ENCODE measurements at places on chromosomes 2 and 18. TPM values are rescaled to one million over a fixed set of nuclear protein-coding genes. Genes with fewer than 3 reads are reported as not detected.

DIPK1C gene
- total RNA-seq, result not detected

ZRANB3 gene
- total RNA-seq, result 8.1 TPM

LCT gene
- total RNA-seq, result not detected

C2orf72 gene
- not detected for total RNA-seq

IL1A gene
- total RNA-seq, result 2.9 TPM

DNER gene
- total RNA-seq, result under 0.01 TPM

ALPP gene
- not detected for total RNA-seq

KCNE4 gene
- total RNA-seq, result 0.30 TPM

CFC1 gene
- not detected for total RNA-seq

CNDP1 gene
- total RNA-seq, result not detected

IL37 gene
- total RNA-seq, result not detected

TMEM185B gene
- 26.1 TPM for total RNA-seq

KHK gene
- total RNA-seq, result 1.3 TPM

RGPD3 gene
- 0.32 TPM for total RNA-seq

CTAGE1 gene
- total RNA-seq, result not detected

ELP2 gene
- total RNA-seq, result 81.2 TPM

GLI2 gene
- 0.30 TPM for total RNA-seq

ALKAL2 gene
- not detected for total RNA-seq

DSG4 gene
- not detected for total RNA-seq

RAB27B gene
- 0.32 TPM for total RNA-seq

DLGAP1 gene
- not detected for total RNA-seq

UGT1A5 gene
- total RNA-seq, result not detected

SLC39A6 gene
- total RNA-seq, result 22.6 TPM

MFSD2B gene
- total RNA-seq, result 0.61 TPM

GAREM1 gene
- 0.32 TPM for total RNA-seq

CASP8 gene
- 10.4 TPM for total RNA-seq

TMEFF2 gene
- total RNA-seq, result under 0.01 TPM

COL4A4 gene
- total RNA-seq, result not detected

GLB1L gene
- total RNA-seq, result 4.0 TPM

NDC80 gene
- total RNA-seq, result 36.6 TPM

LYG2 gene
- not detected for total RNA-seq
